ENCODE measurements at places on chromosomes 12 and 14.

GRCh38 chr12:50057896-50058670 is 687 bp downstream of the ASIC1 start:
- peak; percentile 30 for DNase-seq

DNA sequence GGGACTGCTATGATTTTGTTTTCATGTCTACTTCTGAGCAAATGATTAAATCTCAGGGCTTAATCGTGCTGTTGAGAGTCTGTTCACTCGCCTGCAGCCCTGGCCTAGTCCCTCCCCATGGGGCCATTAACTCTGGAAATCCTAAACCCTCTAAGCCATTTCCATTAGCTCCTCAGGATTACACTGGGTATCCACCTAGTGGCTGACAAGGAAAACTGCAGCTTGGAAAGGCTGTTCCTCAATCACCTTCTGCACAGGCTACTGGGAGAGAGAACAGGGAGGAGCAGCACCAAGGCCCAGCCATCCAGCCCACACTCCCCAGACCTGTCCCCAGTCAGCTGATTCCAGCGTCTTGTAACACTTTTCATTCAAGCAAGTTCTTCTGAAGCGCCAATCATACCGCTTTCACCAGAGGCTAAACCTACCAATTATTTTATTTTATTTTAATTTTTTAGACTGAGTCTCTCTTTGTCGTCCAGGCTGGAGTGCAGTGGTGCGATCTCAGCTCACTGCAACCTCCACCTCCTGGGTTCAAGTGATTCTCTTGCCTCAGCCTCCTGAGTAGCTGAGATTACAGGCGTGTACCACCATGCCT is 48.7 kb downstream of the NEUROD4 start:
- DNase-seq: no peak

DNA sequence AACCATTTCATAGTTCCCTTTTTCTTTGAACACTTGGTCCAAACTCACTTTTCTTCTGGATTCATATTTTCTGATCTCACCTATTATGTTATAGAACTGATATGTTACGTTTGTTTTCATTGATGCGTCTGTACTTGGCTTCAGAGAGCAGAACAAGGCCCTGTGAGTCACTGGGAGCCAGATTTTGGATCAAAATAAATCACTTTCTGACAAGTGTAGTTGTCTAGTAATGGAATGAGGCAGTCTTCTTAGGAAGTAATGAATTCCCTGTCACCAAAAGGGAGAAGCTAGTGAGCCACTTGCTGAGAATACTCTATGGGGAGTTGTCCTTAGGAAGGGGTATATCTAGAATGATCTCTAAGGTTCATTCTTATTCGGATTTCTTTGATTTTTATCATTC is 10.2 kb downstream of the BICD1 start:
- no peak for DNase-seq

GRCh38 chr14:58133739-58134138 is 18.3 kb downstream of the ARMH4 start:
- no peak for DNase-seq

DNA sequence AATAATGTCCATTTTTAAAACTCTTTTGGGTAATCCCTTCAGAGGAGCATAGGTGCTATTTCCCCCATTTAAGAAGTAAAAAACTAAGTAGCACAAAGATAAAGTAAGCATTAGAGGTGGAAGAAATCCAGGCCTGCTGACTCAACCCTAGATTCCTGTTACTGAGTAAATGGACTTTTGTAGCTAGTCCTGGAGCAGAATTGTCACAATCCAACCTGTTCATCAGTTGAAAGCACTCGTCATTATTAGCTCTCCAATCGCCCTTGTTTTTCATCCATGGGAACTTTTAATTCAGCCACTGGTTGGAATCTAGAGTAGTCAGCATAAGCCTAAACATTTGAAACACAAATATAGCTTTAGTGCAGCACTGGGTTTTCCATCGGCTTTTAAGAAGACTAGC is 139.5 kb upstream of the AMIGO2 start:
- no peak for DNase-seq

GRCh38 chr14:92552066-92552465 is 38.5 kb downstream of the RIN3 start:
- DNase-seq: no peak

DNA sequence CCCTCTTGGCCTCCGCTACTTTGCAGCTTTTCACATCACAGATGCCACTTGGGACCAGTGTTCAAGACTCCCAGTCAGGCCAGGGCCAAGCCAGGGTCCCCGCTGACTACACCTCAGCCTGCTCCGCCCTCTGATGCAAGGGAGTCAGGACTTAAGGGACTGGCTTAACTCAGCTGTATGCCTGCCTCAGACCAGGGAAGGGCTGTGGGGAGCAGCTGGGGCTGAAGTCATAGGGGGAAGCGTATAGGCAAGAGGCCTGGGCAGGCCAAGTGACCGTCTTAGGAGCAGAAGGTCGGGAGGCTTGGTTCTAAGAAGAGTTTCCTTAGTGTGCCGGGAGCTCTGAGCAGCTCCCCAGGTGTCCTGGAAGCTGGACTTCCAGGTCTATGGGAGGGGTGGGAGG is 21.9 kb downstream of the KDM2B start:
- no peak for DNase-seq

DNA sequence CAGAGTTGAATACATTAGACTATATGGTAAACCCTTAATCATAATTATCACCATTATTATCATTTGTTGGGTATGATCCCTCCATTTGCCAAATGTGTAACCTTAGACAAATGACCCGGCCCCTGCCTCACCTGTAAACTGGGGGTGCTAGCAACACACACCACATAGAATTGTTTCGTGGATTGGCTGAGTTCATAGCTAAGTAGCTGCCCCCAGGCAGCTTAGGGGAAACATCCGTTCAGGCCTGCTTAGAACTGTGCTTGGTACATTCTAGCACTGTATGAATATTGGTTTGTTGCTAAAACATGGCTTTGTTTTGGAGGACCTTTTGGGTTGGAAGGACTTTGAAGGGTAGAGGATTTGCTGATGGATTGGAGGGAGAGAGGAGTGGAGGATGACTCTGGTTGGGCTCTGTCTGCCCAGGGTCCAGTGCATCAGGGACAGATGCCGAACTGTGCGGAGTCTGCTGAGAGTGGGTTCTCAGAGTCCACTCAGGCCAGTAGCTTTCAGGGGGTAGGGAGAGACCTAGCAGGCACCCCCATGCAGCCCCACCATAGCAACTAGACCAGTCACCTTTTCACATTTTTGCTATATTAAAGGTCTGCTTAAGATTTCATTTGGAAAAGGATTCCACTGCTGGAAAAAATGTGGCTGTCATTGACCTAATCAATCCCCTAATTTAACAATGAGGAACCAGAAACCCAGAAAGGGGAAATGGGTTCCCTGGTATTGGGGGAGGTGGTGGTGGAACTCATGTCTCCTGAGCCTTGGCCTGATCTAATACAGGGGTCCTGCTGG is 2.2 kb downstream of the RIN3 start:
- DNase-seq: no peak

- DNase-seq: no peak
Measured at GRCh38 chr14:24032727-24033418, 18.9 kb upstream of the CARMIL3 start.

- no peak for DNase-seq
Measured at GRCh38 chr12:130879212-130879686, 7.4 kb downstream of the RAN start.

GRCh38 chr12:57190037-57190436 is 26.6 kb upstream of the NXPH4 start:
- DNase-seq: no peak

GRCh38 chr12:19761463-19761862 is 322.2 kb downstream of the AEBP2 start:
- DNase-seq: no peak

DNA sequence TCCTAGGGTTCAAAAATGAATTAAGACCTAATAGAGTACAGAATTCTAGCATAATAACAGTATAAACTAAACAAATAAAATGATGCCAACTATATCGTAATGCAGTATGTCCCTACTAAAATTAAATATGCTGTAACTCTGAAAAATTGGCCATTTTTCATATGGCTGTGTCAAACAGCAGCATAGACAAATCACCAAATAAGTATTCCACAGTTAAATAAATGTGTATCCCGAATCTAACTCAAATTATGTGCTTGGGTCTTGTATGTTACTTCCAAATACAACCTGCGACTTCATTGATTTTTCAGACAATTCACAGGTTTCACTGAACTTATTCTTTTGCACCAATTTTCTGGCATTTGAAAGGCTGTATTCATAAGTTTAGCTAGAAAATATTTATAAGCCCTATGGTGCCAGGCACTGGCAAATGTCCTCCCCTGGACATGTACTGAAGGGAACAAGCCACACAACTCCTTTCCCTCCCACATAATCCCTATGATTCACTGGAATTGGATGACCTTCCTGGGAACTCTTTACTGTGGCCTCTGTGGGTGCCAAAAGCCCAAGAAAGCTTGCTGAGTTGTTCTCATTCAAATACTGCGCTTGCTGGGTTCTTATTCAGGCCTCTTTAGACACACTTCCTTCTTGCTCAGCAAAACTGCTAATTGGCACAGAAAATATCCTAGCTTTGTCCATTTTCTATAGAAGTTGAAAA is 108.8 kb downstream of the KITLG start:
- no peak for DNase-seq

DNA sequence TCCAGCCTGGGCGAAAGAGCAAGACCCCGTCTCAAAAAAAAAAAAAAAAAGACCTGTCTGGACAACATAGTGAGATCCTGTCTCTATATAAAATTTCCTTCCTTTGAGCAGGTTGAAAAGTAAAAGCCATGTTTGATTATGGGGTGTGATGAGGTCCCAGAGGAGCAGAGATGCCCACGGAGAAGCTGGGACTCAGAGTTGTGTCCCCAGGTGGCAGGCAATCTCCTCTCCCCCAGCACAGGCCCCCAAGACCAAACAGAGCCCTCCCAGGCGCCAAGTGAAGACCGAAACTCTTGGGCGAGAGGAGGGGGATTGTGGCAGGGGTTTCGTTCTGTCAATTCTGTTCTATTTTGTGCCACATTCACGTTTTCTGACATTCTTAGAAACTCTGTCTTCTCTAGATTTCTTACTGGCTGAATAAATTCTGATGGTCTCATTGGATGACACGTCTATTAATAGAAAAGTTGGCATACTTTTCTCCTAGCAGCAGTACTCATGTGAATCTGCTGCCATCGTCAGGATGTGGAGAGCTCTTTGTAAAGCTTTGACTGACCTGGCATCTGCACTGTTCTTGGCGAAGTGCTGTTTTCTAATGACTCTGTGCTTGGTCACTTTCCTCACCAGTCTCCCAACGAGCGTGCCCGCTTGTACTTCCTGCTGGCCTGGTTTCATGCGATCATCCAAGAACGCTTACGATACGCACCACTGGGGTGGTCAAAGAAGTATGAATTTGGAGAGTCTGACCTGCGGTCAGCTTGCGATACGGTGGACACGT is 43.4 kb downstream of the HSP90AA1 start:
- DNase-seq: no peak

DNA sequence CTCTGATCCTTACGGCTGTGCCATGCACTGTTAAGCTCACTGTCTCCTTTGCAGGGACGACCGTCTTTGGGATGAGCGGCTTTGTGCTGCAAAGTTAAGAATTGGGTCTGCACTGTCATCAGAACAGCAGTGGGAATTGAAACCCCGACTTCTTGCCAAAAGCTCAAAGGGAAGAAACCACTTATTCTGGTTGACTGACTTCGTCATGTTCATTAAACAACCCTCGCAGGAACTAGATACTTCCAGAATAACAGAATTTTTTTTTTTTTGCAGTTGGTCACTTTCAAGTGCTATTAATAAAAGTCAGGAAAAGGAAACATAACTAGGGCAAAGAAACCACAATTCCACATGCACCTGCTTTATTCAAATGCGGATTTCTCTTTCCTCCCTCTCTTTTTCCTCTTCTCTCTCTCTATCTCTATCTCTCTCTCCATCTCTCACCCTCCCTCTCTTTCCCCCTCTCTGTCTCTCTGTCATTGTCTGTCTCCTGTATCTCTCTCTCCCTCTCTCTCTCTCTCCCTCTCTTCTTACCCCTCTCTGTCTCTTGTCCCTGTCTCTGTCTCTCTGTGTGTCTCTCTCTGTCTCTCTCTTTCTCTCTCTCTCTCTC is 12.3 kb upstream of the GLT1D1 start:
- DNase-seq: no peak

DNA sequence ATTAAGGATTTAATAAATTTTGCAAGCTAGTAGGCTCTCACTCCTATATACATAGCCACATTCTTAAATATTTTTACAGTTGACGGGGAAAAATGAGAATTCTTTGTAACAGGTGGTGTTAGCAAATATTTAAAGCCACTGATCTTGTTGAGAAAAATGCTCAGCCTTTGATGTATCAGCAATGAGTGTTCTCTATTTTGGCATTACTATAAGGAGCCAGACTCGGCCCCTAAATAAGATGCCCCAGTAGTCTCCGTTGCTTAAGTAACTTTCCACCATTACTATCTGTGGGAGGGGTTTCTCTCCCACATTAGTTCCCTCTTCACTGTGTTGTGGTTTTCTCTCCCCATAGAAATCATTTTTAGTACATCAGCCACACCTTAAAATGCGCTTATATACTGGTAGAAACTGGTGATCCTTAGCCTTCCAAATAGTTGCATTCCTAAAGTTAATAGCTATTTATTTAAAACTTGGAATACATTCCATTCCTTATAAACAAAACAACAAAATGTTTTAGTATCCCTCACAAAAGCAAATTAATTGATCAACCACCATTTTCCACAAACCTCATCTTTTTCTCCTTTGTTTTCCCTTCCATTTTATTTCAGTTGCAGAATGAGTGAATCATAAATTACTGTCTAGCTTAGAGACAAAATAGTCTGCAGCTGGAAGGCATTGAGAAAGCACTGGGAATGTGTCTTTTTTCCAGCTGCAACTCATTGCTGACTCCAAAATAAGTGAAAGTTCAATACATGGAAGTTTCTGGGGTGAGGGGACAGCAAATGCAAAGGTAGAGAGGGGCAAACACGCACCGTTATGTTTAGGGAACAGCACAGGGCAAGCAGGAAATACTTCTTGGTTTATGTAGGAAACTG is 84.7 kb upstream of the FERMT2 start:
- no peak for DNase-seq

DNA sequence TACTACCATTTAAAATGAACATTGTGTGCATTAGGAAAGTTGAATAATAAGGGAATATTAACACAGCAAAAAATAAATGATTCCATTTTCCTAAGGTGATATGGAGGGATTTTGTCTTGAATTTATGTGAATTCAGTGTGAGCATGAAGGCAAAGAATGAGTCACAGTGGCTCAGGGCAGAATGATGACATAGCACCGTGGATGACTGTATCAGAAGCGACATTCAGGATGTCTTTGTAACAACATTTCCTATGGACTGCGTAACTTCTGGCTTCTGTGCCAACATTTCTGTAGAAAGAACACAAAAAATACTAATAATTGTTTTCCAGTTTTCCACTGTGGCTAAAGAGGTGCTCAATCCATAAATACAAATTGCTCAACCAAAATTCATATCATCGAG is 54.6 kb downstream of the TTC8 start:
- DNase-seq: no peak

DNA sequence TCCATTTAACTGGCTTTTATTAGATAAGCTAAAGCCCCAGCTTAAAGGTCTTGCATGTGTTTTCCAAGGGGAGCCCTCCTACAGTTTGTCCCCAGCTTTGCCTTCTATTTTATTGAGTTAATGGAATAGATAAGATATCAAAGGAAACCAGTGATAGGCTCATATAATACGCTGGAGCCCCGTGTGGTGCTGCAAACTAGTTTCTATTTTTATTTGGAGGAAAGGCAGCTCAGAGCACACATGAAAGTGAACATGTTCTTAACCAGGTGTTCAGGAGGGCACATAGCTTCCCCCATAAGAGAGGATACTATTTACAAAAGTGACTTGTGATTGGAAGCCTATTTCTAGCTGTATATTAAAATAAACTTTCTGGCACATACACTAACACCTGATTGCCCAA is 251.7 kb downstream of the PDZRN4 start:
- no peak for DNase-seq
